ENCODE measurements at places on chromosomes 12 and 14.

GRCh38 chr14:55123101-55123500, 6.0 kb upstream of the LGALS3 start:
- peak; percentile 73 for DNase-seq

GRCh38 chr14:28142400-28143015, 624.1 kb upstream of the FOXG1 start:
- no peak for DNase-seq

GRCh38 chr14:33647385-33647786, 303.5 kb downstream of the EGLN3 start:
- DNase-seq = peak; percentile 89

DNA sequence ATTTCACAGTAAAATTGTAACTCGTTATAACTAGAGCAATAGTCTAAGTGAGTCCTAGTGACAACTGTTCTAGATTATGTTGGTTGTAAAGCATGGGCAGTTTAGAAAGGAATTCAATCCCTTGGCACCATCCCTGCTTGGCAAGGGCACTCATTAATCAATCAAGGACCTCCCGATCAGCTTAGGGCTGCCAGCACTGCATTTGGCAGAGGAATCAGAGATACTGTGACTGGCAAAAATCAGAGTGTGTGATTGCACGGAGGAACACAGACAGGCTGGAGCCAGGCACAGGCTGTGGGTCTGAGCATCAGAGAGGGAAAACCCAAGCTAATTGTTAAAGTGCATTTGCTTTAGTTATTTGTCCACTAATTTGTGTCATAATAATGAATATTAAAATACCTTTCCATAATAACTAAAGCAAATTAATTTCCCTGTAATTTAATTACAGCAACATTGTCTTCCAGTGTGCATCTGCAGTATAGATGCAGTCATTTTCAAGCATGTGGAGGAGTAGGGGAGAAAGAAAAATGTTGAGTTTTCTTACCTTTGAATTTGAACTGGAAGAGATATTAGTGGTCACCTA, 3.2 kb upstream of the EGLN3 start:
- no peak for DNase-seq

DNA sequence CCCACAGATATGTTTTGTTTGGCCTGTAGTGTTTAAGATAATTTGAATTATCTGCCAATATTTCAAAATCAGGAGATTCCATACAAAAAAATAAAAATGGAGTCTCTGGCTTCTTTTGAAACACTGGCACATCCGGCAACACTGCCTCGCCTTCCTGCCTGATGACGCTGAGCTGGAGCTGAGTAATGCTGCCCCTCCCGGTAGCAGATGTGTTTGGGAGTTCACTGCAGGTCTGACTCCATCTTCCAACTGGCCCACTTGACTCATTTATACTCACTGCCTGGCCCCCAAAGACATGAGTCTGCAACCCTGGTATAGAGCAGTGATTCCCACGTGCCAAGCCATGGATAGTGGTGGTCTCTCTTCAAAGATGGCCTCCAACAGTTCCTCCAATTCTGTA, 7.4 kb downstream of the CIT start:
- DNase-seq = peak; percentile 72

- DNase-seq = no peak
These were observed 12.8 kb downstream of the RITA1 start for GRCh38 chr12:113198296-113198695.

DNA sequence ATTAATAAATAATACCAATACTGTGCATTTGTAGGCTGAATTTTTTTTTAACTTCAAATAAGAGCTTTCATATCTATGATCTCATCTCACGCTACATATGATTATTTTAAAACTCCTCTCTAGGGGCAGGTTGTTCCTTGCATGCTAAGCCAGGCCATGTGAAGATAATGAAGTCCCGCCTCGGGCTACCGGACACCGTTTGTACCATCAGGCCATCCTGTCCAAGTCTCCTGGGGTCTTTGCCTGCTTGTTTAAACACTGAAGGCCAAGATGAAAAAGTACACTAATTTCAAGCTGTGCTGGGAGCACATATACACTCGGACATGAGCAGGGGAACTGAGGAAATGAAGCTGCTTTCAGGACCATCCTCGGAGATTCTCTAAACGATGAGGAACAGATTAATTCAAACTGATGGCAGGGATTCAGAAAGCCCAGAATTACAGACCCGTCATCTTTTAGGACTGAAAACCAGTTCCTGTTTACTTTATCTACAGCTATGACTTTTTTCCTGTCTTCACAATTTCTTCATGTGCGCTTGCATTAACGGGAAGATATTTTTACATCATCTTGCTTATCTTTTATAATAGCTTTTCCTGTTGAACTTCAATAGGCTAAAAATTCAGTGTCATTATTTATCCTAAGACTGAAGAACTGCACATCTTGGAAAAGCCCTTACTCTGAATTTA, 6.3 kb upstream of the ABHD12B start:
- DNase-seq = no peak

Measured in AG04449 (cell line).